ENCODE measurements at places on chromosomes 5 and 9. TPM values are rescaled to one million over a fixed set of nuclear protein-coding genes. Genes with fewer than 3 reads are reported as not detected.

Gene SELENOP
- 5.8 TPM for total RNA-seq

Gene LCN2
- total RNA-seq = 7.7 TPM

Gene CDX1
- not detected for total RNA-seq

Gene CFAP90
- total RNA-seq = not detected

Gene EQTN
- total RNA-seq = not detected

- DNase-seq = peak; percentile 68
These were observed 205.5 kb upstream of the SLC24A2 start for GRCh38 chr9:19994296-19994695.

DNA sequence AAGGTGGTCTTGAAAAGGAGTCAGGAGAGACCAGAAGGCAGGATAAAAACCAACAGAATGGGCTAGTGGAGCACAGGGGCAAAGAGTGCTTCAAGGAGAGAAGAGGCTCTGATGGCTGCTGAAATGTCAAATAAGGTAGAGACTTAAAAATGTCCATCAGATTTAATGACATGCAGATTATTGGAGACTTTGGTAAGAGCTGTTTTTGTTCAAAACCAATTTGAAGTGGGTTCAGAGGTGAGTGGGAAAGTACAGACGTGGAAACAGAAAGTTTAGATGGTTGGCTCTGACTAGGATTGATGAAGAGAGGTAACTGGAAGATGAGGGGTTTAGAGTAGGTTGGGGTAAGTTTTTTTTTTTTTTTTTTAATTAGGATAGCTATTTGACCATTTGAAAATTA, 14.1 kb downstream of the SLC25A46 start:
- DNase-seq = no peak

DNA sequence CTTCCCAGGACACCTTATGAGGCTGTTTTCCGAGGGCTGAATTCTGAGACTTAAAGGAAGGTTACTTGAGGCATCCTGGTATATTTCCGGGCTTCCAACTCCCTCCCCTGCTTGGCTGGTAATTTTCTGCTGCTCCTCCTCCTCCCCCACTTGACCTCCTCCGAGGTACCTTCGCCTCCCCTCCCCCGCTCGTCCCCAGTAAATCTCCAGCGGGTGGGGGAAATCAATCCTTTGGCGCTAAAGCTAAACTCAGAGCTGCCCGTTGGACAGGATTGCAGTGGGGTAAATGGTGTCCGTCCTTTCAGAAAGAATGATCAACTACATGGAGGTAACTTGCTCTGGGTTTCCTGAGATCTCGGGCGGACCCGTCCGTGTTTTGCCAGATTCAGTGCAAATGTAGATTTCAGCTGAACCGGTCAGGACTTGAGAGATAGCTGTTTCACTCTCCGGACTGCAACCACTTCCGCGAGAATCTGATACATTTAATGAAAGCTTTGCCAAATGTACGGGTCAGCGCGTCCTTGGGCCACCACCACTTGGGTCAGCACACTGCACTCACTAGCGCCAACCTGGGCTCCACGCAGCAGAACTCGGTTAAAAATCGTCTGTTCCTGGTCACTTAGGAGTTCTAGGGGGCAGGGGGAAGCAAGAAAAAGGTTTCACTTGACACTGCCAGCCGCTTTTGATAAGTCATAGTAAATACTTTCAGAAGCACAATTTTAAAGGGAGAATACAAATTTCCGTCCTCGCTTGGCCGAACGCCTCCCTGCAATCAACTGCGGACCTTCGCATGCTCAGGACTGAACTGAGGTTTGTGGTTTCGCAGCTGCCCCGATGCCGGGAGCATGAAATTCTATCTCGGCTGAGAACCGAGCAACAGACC, 4.6 kb upstream of the ISL1 start:
- no peak for DNase-seq

DNA sequence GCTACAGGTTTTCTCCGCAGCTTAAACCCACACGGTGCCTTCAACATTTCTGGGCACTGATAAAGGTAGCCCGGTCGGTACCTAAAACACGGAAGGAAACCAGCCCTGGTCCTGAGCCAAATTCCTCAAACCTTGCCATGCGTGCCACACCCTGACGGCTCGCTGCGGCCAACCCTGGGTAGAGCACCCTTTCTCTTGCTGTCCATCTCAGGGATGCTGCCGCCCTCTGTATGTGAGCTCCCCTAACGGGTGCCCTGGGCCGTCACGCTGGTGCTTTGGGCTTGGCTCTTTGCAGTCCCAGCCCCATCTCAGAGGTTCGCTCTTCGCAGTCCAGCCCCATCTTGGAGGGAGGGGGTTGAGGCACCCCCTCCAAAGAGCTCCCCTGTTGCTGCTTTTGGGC, 43.9 kb downstream of the PNPLA7 start:
- peak; percentile 25 for DNase-seq

- no peak for DNase-seq
These were observed 21.6 kb upstream of the ANXA1 start for GRCh38 chr9:73129941-73130685.

GRCh38 chr5:9168791-9169556, 376.9 kb downstream of the SEMA5A start:
- peak; percentile 59 for DNase-seq

- DNase-seq = peak; percentile 32
These were observed 32.4 kb upstream of the CEP120 start for GRCh38 chr5:123455640-123456039.

DNA sequence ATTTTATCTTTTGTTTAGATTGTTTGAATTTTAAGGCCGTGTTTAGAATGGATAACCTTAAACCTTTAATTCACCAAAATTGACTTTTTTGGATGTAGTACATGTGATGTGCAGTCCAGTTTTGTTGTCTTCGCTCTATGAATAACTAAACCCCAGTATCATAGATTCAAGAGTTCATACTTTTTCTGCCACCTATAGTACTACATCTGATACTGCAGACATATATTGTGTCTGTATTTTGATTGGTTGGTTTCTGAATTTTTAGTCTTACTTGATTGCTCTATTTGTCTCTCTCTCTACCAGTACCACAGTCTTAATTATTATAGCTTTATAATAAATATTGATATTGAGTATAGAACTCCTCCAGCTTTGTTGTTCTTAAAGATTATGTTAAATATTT, 58.1 kb downstream of the PPIP5K2 start:
- no peak for DNase-seq

GRCh38 chr9:530681-531080, 310.8 kb upstream of the DMRT1 start:
- peak; percentile 87 for DNase-seq

GRCh38 chr5:52811067-52811749, 23.5 kb downstream of the ITGA1 start:
- DNase-seq = peak; percentile 79

All from MCF 10A (cell line).